Regular cardiac myocyte (primary cell): ENCODE measurements at places on chromosomes 3 and 15. TPM values are rescaled to one million over a fixed set of nuclear protein-coding genes. Genes with fewer than 3 reads are reported as not detected.

Gene CFAP44
- total RNA-seq, result 1.2 and 35.8 TPM in 2 replicates

Gene KLHL40
- not detected in 2 replicates for total RNA-seq

Gene QARS1
- 264 and 270 TPM in 2 replicates for total RNA-seq

Gene VEPH1
- total RNA-seq, result 99.8 and 155 TPM in 2 replicates

Gene SCAANT1
- not detected in 2 replicates for total RNA-seq

Gene IGSF11
- 0.56 TPM in 1 of 2 replicates, not detected in the other for total RNA-seq

Gene NMNAT3
- 0.19 and 1.1 TPM in 2 replicates for total RNA-seq

Gene LYSMD4
- 6.1 and 11.6 TPM in 2 replicates for total RNA-seq

Gene CLDND1
- total RNA-seq, result 142 and 143 TPM in 2 replicates

Gene GPR62
- under 0.01 TPM in 1 of 2 replicates, not detected in the other for total RNA-seq

Gene PROS1
- total RNA-seq, result 11.3 and 43.7 TPM in 2 replicates

Gene TRMT10C
- 26.2 and 32.2 TPM in 2 replicates for total RNA-seq

Gene ST3GAL6
- total RNA-seq, result 10.4 and 19.4 TPM in 2 replicates

Gene TF
- total RNA-seq, result 0.28 TPM in 1 of 2 replicates, not detected in the other

Gene PHLDB2
- total RNA-seq, result 61.3 and 83.2 TPM in 2 replicates

Gene CNTN3
- total RNA-seq, result 0.96 and 11.3 TPM in 2 replicates

Gene MUC13
- total RNA-seq, result not detected in 2 replicates

Gene ARPP19
- 103 and 131 TPM in 2 replicates for total RNA-seq

Gene EDC3
- total RNA-seq, result 13.5 and 21.5 TPM in 2 replicates

Gene SOX2
- not detected in 2 replicates for total RNA-seq

Gene STT3B
- 247 and 301 TPM in 2 replicates for total RNA-seq

Gene CPLX3
- total RNA-seq, result not detected in 2 replicates

Gene ENTPD3
- total RNA-seq, result 0.19 and 0.28 TPM in 2 replicates

Gene FSIP1
- 1.3 and 2.8 TPM in 2 replicates for total RNA-seq

Gene MYO1E
- 63.6 and 196 TPM in 2 replicates for total RNA-seq

Gene CHRM5
- not detected in 2 replicates for total RNA-seq

Gene ERC2
- under 0.01 TPM in 1 of 2 replicates, not detected in the other for total RNA-seq

Gene AADAC
- 1.9 and 7.0 TPM in 2 replicates for total RNA-seq

Gene CHRNB4
- total RNA-seq, result not detected in 2 replicates

Gene TPRG1
- 0.38 and 0.56 TPM in 2 replicates for total RNA-seq

Gene CHRFAM7A
- total RNA-seq, result 0.19 and 0.28 TPM in 2 replicates

Gene SERPINI2
- not detected in 2 replicates for total RNA-seq

Gene TEX9
- total RNA-seq, result 2.3 and 8.7 TPM in 2 replicates
